A549 treated with CpdA at 1 μM for 4 hours (cell line): ENCODE measurements at places on chromosomes 11 and 22. TPM values are rescaled to one million over a fixed set of nuclear protein-coding genes. Genes with fewer than 3 reads are reported as not detected.

The MADD gene
- 22.2 to 23.2 TPM (median 22.5 TPM) in 5 replicates for total RNA-seq

The CRYBA4 gene
- total RNA-seq: not detected in 5 replicates

The GLYAT gene
- total RNA-seq: not detected in 5 replicates

The LUZP2 gene
- total RNA-seq: not detected in 5 replicates

The SSH3 gene
- total RNA-seq: 16.1 to 33.6 TPM (median 21.4 TPM) in 5 replicates

The ARL14EP gene
- 12.6 to 16.5 TPM (median 14.5 TPM) in 5 replicates for total RNA-seq

The ANKK1 gene
- 0.02 to 0.12 TPM in 2 of 5 replicates, not detected in the others for total RNA-seq

The SLC29A2 gene
- total RNA-seq: 3.2 to 5.0 TPM (median 4.5 TPM) in 5 replicates

The OR5AP2 gene
- total RNA-seq: not detected in 5 replicates
